ENCODE measurements at places on chromosomes 7 and 10.

DNA sequence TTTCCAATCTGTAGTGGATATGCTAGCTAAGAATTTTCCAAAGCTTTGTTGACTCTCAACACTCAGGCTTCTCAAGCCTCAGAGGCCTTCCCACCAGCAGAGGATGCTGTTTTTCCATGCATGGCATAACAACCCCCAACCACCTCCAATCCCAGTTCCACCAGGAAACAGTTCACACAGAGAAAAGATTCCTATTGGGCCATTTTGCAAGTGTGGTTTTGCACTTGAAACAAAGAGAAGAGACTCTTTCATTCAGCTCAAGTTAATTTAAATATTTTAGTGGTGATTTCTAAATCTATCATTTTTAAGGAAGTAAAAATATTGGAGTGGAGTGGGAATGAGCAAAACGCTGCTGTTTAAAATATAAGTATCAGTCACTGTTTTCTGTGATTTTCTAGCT lies 105.6 kb upstream of the COL1A2 start:
- DNase-seq: no peak

GRCh38 chr10:70093335-70093944 lies 39.2 kb downstream of the AIFM2 start:
- DNase-seq: no peak

- no peak for DNase-seq
Measured at GRCh38 chr7:109044691-109045090, 475.0 kb downstream of the DNAJB9 start.

DNA sequence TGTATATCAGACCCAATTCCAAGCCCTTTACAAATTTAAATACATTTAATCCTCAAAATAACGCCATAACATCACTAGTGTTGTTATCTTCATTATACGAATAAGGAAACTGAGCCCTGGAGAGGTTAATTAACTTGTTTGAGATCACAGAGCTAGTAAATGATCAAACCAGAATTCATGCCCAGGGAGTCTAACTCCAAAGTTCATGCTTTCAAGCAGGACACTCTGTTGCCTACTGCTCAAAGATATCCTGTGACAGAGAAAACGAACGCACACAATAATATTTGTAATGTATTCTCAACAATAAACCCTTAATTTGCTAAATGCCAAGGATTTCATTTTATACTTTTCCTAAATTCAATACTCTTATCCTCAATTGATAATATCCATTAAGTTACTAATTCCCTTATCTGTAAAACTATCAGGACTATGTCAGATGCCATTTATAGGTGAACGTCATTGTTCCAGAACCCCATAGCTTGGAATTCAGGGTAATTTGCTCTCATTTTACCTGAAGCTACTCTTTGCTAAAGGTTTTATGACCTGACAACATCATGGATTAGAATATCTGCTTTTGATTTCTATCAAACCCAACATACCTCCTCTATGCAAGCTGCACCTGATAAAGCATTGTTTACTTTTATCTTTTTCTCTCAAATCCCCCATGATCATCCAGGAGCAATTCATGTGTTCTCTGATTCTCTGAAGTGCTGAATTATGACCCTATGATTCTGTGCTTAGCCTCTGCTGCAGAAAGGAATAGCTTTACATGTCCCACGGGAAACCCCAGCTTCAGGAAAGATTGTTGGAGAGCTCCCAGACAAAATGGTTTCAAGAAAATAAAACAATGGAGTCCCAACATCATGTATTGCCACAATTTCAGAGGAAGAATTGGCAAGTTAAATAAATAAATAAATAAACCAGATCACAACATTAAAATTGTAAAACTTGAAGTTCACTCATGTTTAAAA lies 150.2 kb upstream of the CDK1 start:
- no peak for DNase-seq

DNA sequence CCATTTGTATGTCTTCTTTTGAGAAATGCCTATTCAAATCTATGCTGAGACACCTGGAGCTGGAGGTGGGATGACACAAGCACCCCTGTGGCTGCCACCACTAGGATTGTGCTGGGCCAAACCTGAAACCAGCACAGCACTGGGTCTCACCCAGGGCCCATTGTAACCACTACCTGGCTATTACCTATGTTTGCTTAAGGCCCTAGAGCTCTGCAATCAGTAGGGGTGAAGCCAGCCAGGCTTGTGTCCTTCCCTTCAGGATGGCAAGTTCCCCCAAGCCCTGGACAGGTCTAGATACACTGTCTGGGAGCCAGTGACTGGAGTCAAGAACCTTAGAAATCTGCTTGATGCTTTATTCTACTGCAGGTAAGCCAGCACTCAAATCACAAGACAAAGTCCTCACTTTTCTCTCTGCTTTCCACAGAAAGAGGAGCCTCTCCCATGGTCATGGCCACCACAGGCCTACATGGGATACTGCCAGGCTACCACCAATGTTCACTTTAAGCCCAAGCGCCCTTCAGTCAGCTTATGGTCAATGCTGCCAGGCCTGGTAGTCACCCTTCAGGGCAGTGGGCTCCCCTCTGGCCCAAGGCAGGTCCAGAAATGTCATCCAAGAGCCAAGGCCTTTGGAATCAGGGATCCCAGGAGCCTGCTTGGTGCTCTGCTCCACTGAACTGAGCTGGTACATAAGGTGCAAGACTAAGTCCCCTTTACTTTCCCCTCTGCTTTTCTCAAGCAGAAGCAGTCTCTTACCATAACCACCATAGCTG lies 105.3 kb downstream of the BMS1 start:
- DNase-seq: no peak

DNA sequence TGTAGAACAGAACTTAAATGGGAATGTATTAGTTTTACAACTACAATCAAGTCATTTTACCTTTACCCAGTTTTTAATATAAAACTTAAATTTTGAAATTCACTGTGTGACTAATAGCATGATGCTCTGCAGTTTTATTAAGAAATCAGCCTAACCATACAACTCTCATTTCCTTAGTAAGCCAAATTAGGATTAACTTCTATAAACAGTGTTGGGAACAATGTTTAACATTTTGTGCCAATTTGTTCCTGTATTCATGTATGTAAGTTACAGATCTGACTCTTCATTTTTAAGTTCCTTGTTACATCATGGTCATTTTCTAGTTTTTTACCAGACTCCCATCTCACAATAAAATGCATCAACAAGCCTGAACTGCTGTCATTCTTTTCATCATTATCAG lies 209.8 kb downstream of the ZEB1 start:
- DNase-seq: no peak

- no peak for DNase-seq
Measured at GRCh38 chr7:70356085-70356786, 758.0 kb downstream of the AUTS2 start.

DNA sequence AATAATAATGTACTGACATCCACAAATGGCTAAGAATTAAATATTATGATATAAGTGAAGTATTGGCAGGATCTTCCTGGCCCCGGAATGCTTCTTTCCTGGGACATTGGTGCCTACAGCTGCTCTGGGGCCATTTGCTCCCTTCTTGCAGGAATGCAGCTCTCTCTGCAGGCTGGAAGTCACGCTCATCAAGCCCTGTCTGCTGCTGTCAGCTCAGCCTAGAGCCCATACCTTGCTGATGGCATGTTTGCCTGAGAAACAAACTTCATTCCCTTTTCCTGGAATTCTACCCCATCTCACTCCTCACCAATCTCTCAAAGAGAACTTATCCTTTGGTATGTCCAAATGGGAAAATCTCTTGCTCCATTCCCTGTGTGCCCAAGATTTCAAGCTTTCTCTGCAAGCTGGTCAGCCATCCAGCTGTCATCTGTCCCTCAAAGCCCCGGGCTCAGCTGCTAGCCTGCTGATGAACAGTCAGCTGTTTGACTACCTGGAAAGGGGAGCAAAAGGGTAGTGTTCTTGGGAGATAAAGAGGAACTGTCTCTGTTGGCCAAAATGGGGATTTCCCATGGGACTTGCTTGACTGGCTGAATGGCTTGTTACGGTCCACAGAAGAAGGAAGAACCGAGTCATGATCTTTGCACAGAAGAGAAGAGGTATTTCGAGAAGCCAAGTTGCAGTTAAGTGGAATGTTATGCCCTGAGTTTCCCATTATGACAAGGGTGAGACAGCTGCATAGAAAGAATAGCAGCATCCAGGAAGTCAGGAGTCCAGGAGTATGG lies 12.0 kb upstream of the RASSF4 start:
- DNase-seq: peak; percentile 57
